ENCODE measurements at places on chromosomes 6 and 20.

GRCh38 chr6:10398446-10399218 is 16.2 kb downstream of the TFAP2A start:
- no peak for DNase-seq

DNA sequence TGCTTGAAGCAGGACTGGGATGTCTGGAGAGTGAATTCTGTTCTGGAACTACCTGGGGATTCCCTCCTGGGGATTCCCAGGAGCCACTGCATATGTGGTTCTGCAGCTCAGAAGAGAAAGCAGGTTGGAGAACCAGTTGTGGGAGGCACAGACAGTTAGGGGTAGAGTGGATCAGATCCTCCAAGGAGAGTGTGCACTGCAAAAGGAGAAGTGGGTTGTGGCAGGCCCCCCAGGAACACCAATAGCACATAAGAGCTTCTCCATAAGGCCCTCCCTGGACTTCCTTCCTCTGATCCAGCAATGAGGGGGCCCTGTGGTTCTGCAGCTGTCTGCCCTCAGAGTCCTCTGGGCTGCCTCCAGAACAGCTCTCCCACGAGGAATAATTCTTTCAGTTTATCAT is 369.2 kb upstream of the CNR1 start:
- DNase-seq: no peak

DNA sequence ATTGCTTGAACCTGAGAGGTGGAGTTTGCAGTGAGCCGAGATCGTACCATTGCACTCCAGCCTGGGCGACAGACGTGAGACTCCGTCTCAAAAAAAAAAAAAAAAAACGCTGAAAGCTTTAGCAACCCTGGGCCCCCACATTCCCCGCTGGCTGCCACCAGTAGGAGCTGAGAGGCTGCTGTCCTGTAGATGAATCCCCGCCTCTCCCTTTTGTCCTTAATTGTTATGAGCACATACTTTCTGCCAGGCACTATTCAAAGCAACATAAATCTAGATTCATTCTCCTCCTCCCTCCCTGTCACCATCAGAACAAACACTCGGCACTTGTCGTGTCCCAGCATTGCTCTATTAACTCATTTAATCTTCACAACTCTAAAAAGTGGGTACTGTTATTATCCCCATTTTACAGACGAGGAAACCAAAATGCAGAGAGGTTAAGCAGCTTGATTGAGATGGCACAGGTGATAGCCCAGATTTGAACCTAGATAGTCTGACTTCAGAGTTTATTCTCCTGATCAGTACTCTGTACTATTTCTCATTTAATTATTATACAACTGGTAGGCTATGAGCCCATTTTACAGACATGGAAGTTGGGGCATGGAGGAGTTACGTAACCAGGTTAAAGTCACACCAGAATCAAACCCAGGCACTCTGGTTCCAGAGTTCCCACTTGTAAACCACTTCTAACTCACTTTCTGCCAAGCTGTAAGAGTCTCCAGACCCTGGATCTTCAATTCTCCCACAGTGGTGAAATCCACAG is 97.4 kb downstream of the EYA2 start:
- DNase-seq: no peak

- no peak for DNase-seq
Observed at GRCh38 chr6:159045801-159046200, 1.0 kb upstream of the TAGAP start.

Data from stimulated activated CD4-positive, alpha-beta T cell treated with anti-CD3 and anti-CD28 coated beads, Interleukin-1b, Interleukin-23, amount 100 ng/mL, for 4 hours (primary cell).